Activated CD4-positive, alpha-beta T cell treated with anti-CD3 and anti-CD28 coated beads, Interleukin-2, amount 10 ng/mL, durations not matched to agents 7 days and 5 days (primary cell): ENCODE measurements at places on chromosomes 6 and 20.

DNA sequence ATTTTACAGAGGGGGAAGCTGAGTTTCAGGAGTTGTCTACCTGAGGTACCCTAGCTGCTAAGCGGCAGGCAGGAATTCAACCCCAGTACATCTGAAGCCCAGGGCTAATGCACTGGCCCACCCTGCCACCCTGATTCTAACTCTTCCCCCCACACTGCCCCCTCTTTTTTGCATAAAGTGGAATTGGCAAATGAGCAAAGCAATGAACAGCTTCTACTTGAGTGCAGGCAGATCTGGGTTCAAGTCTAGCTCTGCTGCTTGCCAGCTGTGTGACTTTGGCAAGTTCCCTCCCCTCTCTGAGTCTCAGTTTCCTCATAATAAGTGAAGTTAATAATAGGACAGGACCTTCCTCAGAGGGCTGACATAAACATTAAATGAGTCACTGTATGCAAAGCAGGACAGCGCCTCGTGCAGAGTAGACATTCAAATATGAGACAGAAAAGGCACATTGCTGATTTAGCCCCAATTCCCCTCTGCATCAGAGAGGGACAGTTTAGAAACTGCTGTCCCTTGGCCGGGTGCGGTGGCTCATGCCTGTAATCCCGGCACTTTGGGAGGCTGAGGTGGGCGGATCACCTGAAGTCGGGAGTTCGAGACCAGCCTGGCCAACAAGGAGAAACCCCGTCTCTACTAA lies 4.7 kb downstream of the ADA start:
- H3K27ac ChIP-seq, result peak overlapping the region; percentile 90
- H3K27me3 ChIP-seq, result no peaks in the 10 kb centered on the region
- peaks cover 48% of the 10 kb centered on the region for H3K36me3 ChIP-seq
- peaks cover 89% of the 10 kb centered on the region for H3K4me1 ChIP-seq

DNA sequence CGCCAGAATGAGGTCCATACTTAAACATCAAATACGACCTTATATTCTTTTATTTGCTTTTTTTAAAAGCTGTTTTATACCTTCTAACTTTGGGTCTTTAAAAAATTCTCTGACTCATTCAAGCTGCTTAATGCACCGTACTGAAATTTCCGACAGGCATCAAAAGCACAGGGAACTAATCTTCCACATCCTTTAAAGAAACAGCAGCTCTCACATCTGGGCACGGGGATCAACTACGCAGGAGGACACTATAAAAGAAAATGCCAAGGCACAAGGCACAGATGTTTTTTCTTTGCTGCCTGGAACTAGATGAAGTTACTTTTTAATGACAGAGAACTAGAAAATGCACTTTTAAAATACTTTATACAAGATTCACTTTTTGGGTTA lies 112.4 kb upstream of the ARG1 start:
- H3K4me1 ChIP-seq, result peaks cover 4% of the 10 kb centered on the region
- no peak overlapping the region for H3K27ac ChIP-seq
- DNase-seq, result no peak

GRCh38 chr6:147942363-147942762 lies 400.3 kb upstream of the SASH1 start:
- H3K27ac ChIP-seq, result no peak overlapping the region
- no peaks in the 10 kb centered on the region for H3K27me3 ChIP-seq
- no peaks in the 10 kb centered on the region for H3K4me1 ChIP-seq
- no peaks in the 10 kb centered on the region for H3K36me3 ChIP-seq
- no peak overlapping the region for H3K4me3 ChIP-seq
- DNase-seq, result no peak

GRCh38 chr20:47201074-47201730 lies 155.3 kb downstream of the ZMYND8 start:
- H3K4me1 ChIP-seq, result peaks cover 17% of the 10 kb centered on the region
- H3K4me3 ChIP-seq, result no peak overlapping the region
- H3K36me3 ChIP-seq, result no peaks in the 10 kb centered on the region
- no peak for DNase-seq
- no peaks in the 10 kb centered on the region for H3K27me3 ChIP-seq
- no peak overlapping the region for H3K27ac ChIP-seq

DNA sequence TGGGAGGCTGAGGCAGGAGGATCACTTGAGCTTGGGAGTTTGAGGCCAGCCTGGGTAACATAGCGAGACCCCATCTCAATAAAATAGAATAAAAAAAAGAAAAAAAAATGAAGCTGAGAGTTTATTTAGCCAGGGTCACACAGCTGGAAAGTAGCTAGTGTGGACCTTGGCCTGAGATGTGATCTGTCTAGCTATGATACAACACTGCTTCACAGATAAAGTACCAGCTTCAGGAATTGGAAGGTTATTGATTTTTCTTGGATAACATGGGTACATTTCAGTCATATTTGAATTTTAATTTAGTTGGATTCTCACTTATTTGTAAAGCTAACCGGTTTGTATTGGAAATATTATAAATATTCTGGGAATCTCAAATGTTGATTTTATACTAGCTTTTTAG lies 5.1 kb downstream of the FARS2 start:
- no peak for DNase-seq
- no peak overlapping the region for H3K27ac ChIP-seq
- H3K4me3 ChIP-seq, result no peak overlapping the region
- no peaks in the 10 kb centered on the region for H3K27me3 ChIP-seq
- peaks cover 37% of the 10 kb centered on the region for H3K4me1 ChIP-seq

DNA sequence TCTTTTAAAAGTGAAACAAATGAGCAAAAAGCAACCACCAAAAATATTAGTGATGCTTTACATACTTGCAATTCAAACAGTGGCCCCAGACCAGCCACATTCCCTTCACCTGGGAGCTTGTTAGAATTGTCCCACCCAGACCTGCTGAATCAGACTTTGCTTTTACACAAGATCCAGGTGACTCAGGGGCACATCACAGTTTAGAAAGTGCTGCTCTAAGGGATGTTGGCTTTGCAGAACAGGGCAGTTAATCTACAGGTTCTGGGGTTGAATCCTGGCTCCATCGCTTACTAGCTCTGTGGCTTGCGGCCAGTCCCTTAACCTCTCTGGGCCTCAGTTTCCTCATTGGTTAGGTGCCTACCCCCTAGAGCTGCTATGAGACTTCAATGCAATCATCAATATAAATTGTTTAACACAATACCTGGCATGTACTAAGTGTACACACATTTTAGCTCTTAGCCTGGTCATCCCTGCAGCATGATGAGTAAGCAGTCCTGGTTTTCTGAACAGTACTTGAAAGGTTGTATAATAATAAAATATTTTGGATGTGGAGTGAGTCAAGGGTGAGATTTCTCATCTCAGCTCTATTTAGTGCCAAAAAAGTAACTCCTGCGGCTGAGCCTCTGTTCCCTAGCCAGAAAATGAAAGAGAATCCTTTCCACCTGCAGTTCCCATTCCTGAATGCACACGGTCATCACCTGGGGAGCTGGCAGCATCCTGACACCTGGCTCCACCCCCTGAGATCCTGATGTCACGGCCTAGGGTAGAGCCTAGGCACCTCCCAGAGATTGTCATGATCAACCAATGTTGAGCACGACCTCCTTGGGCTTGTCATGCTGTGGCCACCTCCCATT lies 162.7 kb downstream of the ANKRD60 start:
- no peaks in the 10 kb centered on the region for H3K36me3 ChIP-seq
- H3K4me1 ChIP-seq, result no peaks in the 10 kb centered on the region
- H3K4me3 ChIP-seq, result no peak overlapping the region
- H3K27ac ChIP-seq, result no peak overlapping the region
- peaks cover 12% of the 10 kb centered on the region for H3K27me3 ChIP-seq
- DNase-seq, result no peak

DNA sequence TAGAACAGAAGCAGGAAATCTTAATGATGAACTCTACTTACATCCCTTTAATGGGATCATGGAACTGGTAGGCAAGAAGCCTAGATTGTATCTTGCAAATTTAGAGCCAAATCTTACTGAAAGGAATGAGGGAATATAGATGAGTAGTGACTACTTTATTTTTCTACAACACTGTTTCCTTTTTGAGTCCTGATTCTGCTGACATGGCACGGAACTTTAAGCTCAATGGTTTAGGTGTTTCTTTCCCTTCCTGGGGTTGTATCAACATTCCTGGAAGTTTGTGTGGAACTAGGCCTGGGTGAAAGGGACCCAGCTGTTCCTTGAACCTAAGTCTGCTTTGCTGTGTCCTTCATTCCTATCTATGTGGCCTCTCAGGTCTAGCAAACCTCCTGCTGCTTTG lies 705.3 kb upstream of the FLRT3 start:
- H3K27me3 ChIP-seq, result no peaks in the 10 kb centered on the region
- no peak overlapping the region for H3K4me3 ChIP-seq
- no peaks in the 10 kb centered on the region for H3K4me1 ChIP-seq
